Ovary (tissue), 10 donors: ENCODE measurements at places on chromosomes 6 and 20. TPM values are rescaled to one million over a fixed set of nuclear protein-coding genes. Genes with fewer than 3 reads are reported as not detected.
A peak's percentile ranks its signal among the peaks of the same experiment; 100 is the strongest.

Gene PPP1R3D
- 4.7 TPM for total RNA-seq

Gene PTGIS
- 104 TPM for total RNA-seq

Gene TBX18
- 7.4 TPM for total RNA-seq

Gene CCM2L
- 6.5 TPM for total RNA-seq

Gene TMEM151B
- total RNA-seq, result 0.05 TPM

Gene B3GAT2
- total RNA-seq, result not detected

Gene MUC22
- total RNA-seq, result not detected

Gene RAET1L
- not detected for total RNA-seq

Gene AURKA
- 10.0 TPM for total RNA-seq

Gene ATP5F1E
- 45.5 TPM for total RNA-seq

Gene PCK1
- 5.5 TPM for total RNA-seq

GRCh38 chr20:8094415-8094818 is 37.6 kb upstream of the PLCB1 start:
- DNase-seq, result peak; percentile 85

DNA sequence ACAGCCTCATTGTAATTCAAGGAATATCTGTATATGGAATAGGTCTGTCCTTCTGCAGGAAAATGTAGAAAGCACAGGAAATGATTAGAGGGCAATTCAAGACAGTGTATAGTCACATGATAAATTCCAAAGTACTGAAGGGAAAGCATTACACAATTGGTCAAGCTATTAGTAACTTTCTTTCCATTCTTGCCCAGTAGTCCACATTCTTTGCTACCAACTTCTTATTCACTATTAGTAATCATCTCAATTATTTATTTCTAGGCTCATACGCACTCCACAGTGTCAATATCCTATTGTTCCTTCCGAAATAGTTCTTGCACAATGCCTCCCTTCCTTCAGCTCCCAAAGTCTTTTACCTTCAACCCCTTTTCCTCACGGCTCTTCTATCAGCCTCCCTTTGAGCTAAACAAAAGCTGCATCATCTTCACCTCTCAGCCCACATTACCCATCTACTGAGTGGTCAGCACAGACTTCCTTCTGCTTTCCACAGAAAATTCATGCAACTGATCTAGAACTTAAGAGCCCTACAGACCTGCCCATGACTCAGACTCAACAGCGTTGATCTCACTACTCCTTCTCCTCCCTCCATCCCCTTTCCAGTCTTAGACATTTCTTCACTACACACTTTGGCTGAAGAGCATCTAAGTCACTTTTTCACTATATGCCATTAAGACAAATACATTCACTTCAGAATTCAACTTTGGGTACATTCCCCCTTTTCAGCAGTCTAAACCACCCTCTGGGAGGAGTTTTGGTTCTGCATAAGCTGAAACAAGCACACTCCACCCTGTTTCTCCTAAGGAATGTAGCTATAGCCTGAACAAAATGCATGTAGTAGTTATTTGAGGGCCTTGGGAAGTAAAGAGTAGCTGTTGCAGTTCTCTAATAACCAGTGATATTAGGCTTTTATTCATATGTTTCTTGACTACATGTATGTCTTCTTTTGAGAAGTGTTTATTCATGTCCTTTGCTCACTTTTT is 157.9 kb downstream of the KIF16B start:
- DNase-seq, result no peak

DNA sequence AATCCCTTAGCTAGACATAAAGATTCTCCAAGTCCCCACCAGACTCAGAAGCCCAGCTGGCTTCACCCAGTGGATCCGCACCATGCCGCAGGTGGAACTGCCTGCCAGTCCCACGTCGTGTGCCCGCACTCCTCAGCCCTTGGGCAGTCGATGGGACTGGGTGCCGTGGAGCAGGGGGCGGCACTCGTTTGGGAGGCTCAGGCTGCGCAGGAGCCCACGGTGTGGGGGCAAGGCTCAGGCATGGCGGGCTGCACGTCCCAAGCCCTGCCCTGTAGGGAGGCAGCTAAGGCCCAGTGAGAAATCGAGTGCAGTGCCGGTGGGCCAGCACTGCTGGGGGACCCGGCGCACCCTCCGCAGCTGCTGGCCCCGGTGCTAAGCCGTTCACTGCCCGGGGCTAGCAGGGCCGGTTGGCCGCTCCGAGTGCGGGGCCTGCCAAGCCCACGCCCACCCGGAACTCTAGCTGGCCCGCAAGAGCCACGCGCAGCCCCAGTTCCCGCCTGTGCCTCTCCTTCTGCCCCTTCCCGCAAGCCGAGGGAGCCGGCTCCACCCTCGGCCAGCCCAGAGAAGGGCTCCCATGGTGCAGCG is 95.9 kb upstream of the DTNBP1 start:
- no peak for DNase-seq

DNA sequence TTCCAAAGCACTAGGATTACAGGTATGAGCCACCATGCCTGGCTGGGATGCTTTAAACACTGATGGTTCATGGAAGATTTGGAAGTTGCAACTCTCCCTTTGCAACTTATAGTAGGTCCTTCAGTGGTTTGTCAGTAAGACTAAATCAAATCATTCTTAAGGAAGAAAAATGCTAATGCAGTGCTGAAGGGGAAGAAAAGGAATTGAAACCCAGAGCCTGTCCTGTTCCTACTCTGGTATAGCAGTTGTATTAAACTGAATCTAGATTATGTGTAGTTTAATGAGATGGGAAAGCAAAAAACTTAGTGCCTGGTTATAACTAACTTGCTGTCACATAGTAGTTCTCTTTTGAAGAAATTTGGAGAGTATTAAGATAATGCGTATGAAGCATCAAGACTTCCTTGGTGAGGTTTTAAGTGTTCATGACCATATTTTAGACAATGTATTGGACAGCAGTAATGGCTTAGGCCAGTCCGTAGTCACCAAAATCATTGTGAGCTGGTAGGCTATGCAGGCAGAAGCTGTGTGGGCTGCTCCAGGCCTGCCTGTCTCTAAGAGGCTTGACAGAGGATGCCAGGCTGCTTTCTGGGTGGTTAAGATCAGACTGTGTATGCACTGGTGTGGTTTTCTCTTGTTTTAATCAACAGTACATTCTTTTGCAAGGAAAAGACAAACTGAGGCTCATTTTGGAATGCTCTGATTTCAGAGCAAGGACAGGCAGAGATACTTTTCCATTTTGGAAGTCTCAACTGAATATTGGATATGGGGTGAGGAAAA is 14.0 kb downstream of the PAQR8 start:
- DNase-seq, result no peak

GRCh38 chr6:14921878-14922671 is 323.8 kb upstream of the JARID2 start:
- DNase-seq, result no peak

DNA sequence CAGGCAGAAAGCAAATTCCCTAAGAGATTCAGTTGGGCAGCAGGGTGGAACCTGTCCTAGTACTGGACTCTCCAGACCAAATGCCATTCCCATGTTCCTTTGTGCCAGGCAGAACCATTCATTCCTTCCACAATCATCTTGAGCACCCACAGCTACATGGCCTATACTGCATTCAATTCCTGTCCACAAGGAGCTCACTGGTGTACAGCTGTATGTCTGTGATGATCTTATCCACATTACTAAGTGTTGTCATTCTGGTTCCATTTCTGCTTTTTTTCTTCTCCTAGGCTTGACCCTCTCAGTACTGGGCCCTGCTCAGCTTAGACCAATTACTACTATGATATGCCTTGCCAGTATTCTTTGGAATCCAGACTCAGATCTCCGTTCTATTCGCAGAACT is 27.5 kb downstream of the MAN1A1 start:
- no peak for DNase-seq

DNA sequence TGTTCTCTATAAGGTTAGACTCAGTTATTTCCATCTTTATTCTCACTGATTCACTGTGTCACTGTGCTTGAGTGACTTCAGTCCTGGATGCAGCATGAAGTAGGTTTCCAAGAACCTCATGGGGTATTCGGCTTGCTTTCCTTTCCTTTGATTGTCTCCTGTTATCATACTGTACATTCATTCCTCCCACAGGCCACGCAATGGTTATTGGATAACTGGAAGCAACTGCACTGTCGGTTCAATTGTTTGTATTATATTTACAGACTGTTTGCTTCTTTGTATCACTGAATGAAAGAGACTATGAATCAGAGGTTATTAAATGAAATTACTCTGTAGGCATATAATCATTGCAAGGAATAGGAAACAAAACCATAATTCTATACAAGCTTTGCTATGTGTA is 129.4 kb downstream of the MAP7 start:
- no peak for DNase-seq

- no peak for DNase-seq
Measured at GRCh38 chr20:24634855-24635254, 165.4 kb downstream of the SYNDIG1 start.

- DNase-seq, result no peak
Measured at GRCh38 chr6:44430326-44430725, 42.8 kb downstream of the CDC5L start.

DNA sequence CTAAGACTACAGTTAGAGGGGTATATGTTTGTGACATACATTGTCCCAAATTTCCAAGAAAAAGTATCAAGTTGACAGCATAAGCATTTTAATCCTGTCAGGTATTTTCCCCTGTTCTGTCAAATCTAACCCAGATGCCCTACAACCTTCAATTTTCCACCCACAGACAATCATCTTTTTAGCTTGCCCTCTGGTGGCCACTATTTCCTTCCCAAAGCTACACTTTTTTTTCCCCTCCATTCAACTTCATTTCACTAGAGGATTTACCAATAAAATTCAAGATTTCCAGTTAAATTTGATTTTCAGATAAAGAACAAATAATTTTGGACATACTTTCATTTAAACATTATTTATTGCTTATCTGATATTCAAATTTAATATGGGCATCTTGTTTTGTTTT is 286.6 kb downstream of the TENT5A start:
- DNase-seq, result no peak
